ENCODE measurements at places on chromosomes 7 and 10.
A peak's percentile ranks its signal among the peaks of the same experiment; 100 is the strongest.

- DNase-seq = no peak
Observed at GRCh38 chr10:21184216-21184615, 287.1 kb upstream of the NEBL start.

GRCh38 chr10:93208717-93209464 lies 135.2 kb downstream of the CYP26A1 start:
- no peak for DNase-seq

GRCh38 chr7:17022920-17023319 lies 141.1 kb upstream of the AGR3 start:
- DNase-seq = no peak

DNA sequence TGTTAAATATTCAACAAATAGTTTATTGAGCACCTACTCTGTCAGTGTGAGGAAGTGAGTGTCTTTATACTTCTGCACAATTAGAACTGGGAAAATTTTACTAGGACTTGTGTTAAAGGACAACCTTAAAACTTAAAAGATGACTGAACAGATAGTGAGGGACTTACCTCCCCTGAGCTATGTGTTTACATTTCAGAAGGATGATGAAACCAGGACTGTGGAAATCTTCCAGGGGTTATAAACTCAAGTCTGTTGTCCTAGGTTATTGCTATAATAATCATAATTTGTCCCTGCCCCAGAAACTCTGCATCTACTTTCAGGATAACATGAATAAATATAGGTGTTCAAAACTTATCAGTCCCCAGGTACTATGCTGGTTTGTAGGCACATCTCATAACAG lies 261.0 kb upstream of the MKLN1 start:
- DNase-seq = no peak

DNA sequence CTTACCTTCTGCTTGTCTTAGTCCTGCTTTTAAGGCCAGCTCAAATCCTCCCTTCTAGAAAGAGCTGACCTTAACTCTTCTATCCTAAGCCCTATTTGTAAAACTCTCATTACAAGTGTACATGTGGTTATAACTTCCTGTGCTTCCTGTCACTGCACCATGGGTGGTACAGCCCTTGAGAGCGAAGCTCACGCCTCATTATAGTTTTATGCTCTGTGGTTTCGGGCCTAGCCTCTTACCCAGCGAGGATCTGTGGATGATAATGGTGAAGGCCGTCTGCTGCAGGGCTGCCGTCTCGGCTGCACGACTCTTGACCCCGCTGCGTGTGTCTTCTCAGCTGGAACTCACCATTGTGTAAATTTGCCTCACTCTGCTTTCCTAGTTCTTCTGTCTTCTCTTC lies 74.6 kb downstream of the CUL1 start:
- peak; percentile 4 for DNase-seq

- no peak for DNase-seq
Observed at GRCh38 chr7:116591202-116592040, 66.6 kb downstream of the CAV1 start.

Data from activated T-helper 1 cell treated with Interleukin-2 at 50 U/mL for 16 hours (primary cell).